DMS79 treated with DMSO at 0.1 percent for 48 hours (cell line): ENCODE measurements at places on chromosomes 6 and 20.

DNA sequence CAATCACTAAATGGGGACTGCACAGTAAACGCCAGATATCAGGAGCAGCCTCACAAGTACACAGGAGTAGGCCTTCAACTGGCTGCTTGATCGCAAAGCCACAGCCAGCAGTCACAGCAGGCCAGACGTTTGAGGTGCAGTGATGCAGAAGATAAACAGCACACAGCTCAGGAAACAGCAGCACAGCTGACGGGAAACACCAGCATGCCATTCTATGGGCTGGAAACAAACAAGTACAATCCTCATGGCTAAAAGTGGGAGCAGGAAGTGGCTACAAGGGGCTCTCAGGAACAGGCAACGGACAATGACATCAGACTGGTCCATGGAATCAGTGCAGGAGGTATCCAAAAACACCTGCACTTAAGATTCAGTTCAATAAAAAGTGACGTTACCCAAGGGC, 111.0 kb downstream of the DTNBP1 start:
- peak; percentile 81 for DNase-seq

DNA sequence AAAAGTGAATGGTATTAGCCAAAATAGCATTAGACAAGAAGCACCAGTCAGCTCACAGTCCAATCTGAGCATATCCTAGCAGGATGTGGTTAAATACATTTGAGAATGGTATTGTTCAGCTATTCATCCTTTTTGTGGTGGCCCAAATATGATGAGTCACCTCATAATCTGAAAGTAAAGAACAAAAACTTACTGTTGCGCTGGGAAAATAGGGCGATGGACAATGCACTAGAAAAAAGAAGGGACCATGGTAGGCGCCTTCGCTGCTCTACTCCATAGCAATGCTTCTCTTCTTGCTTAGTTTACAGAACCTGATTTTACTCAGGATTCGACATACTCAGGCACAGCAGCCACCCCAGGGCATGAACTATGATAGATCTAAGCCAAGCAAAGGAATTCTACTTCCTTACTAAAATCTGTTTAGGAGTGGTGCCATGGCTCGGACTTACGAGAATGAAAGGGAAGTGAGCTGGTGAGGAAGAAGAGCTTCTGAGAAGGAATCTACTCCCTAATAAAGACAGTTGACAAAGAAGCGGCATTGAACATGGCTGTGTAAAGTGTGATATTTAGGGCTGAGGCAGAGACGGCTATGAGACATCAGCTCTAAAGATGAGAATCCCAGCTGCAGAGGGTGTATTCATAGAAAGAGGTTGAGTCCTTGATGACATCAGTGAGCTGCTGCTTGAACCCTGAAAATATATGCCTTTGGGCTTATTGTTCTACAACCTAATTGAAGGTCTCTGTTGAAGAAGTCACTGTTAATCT, 16.6 kb upstream of the FBXO9 start:
- DNase-seq: no peak

DNA sequence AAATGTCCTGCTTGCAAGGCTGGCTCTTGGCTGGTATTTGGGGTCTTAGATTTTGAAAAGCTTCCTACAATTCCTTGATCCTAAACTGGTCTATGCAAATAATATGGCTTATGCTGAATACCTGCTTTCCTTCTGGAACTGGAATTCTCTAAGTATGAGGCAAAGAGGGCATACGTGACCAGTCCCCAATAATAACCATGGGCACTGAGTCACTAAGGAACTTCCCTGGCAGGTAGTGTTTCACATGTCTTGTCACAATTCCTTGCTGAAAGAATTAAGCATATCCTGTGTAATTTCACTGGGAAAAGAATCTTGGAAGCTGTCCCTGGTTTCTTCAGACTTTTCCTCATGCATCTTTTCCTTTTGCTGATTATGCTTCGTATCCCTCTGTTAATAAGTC, 106.5 kb downstream of the MMS22L start:
- DNase-seq: no peak

DNA sequence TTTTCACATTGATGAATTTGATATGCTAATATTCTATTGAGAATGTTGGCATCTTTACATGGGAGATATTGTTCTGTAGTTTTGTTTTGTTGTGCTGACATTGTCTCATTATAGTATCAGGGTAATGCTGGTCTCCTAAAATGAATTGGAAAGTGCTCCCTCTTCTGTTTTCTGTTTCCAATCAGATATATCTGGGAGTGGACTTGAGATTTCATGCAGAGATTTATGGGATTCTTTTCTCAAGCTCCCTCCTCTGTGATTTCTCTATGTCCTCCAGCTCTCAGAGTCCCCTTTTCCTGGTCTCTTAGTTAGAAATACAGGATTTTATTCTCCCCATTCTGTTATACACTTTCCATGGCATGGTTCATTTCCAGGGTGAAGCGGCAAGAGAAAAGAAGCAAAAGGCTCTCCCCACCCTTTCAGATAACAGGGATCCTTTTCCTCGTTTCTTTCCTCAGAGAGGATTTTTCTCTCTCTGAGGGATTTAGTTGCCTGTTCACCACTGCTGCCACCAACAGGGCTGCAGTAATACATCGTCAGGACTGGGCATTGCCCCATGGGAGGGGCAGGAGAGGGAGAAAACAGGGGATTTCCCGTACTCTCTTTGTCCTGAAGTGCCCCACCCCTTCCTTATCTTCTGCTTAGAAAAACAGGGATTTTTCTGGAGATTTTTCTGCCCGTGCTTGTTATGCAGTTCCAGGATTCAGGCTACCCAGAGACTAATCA, 59.3 kb upstream of the STMND1 start:
- DNase-seq: no peak

- DNase-seq: no peak
Measured at GRCh38 chr6:152204591-152204990, 397.1 kb downstream of the ESR1 start.

DNA sequence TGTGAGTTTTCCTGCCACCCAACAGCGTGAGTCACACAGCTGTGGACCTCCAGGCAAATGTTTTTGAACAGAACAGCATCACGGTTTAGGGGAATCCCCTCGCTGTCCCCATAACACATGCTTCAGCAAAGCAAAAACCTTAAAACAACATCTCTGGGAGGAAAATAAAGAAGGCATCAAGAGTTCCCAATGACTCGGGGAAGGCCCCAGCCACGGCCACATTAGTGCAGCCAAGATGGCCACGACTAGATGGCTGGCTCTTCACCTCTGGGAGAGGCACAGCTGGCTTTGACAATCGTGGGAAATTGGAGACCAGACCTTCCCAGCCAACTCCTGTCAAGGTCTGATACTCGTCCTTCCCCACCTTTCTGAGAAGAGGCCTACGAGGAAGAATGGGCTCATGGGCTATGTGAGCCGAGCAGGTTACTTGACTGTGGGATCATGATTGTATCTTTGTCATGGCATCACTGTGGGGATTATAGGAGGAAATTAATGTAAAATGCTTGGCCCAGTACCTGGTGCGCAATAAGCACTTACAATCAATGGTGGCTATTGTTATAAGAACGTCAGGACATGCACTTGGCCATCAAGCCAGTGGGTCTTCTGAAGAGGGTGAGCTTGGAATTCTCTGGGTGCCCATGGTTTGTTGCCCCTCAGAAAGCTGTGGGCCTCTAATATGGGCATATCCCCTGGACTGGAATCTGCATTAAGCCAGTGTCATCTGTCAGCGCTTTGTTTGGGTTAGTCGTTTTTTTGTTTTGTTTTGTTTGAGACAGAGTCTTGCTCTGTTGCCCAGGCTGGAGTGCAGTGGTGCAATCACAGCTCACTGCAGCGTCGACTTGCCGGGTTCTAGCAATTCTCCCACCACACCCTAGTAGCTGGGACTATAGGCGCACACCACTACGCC, 43.6 kb downstream of the FGD2 start:
- no peak for DNase-seq

GRCh38 chr6:130252527-130253237, 29.9 kb upstream of the SAMD3 start:
- no peak for DNase-seq
